ENCODE measurements at places on chromosomes 3 and 15.

DNA sequence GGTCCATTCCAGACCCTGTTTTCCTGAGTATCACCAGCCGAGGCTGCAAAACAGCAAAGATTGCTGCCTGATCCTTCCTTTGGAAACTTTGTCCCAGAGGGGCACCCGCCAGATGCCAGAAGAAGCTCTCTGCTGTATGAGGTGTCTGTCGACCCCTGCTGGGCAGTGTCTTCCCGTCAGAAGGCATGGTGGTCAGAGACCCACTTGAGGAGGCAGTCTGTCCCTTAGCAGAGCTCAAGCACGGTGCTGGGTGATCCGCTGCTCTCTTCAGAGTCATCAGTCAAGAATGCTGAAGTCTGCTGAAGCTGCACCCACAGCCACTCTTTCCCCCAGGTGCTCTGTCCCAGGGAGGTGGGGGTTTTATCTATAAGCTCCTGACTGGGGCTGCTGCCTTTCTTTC lies 1121.2 kb downstream of the NSUN3 start:
- DNase-seq: no peak

GRCh38 chr3:59426821-59427565 lies 377.2 kb upstream of the CFAP20DC start:
- DNase-seq: no peak

GRCh38 chr3:124895756-124896155 lies 8.6 kb upstream of the ITGB5 start:
- no peak for DNase-seq

DNA sequence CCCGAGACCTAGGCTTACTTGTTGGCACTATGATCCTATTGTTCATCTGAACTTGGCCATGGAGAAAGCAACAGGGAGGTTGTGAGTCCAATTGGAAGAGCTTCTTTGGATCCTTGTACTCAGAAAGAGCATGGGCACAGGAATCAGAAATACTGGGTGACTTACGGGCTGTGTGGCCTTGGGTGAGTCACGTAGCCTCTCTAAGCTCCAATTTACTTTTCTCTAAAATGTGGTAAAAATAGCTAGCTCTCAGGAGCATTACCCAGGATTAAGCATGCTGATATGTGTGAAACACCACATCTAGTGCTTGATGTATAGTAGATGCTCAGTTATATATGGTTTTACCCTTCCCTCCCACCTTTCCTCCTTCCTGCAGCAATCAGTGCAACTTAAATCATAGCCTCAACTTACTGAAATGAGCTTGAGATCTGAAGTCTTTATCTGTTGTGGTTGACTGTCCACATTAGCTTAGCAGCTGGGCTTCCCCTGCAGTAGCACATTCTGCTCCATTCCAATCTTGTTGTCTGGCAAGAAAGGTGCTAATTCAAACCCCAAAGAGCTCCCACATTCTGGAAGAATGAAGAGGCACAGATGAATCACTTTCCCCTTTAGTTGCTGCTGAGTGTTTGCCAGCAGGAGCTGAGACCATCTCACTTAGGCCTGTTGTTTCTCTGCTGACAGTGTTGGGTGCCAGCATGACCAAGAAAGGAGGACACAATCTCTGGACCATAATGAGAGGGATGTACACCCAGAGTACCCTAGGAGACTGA lies 299.1 kb upstream of the TRIM42 start:
- no peak for DNase-seq
